Activated CD8-positive, alpha-beta T cell treated with anti-CD3 and anti-CD28 coated beads, Interleukin-2, amount 10 ng/mL, durations not matched to agents 7 days and 5 days (primary cell): ENCODE measurements at places on chromosomes 2 and 18. TPM values are rescaled to one million over a fixed set of nuclear protein-coding genes. Genes with fewer than 3 reads are reported as not detected.
A peak's percentile ranks its signal among the peaks of the same experiment; 100 is the strongest.

- peaks cover 51% of the 10 kb centered on the region for H3K36me3 ChIP-seq
- H3K27me3 ChIP-seq = peaks cover 2% of the 10 kb centered on the region
- peaks cover 32% of the 10 kb centered on the region for H3K4me1 ChIP-seq
- no peak overlapping the region for H3K27ac ChIP-seq
Observed at GRCh38 chr2:160270571-160271113, 70.6 kb upstream of the ITGB6 start.

DNA sequence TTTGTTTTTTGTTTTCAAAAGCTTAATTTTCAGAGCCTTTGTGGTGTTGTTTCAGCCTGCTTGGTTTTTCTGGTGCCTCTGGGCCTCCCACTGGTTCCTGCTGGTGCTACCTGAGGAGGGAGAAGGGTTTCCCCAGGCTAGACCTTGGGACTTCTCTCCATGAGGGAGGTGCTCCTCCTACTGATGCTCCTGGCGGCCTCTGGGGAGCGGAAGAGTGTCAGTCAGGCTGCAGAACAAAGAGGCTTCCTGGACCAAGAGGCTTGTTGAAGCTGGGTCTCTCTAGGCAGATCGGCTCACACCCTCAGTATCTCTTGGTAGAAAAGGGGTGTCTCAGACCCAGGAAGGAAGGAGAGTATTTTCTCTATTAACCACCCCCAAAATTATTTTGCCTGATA lies 32.2 kb downstream of the RFX8 start:
- peaks cover 25% of the 10 kb centered on the region for H3K4me1 ChIP-seq
- H3K36me3 ChIP-seq = peaks cover 6% of the 10 kb centered on the region

DNA sequence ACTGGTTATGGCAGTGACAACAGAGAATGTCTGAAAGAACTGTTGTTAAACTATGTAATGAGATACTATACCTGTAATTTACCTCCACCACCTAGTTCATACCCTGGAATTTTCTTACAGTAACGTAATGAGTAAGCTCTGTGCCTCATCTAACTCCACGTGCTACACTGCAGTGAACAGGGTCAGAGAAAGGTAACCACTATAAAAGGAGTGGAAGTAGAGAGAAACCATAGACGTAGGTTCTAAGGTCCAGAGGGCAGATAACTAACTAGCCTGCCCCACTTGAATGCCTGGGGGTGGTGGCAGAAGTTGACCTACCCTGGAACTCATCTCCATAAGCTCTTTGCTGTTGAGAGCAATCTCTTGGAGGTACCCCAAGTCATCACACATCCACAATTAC lies 32.0 kb upstream of the B4GALT6 start:
- H3K4me1 ChIP-seq = no peaks in the 10 kb centered on the region
- no peak for DNase-seq
- H3K36me3 ChIP-seq = no peaks in the 10 kb centered on the region
- H3K27me3 ChIP-seq = no peaks in the 10 kb centered on the region

FAM237A gene
- not detected for total RNA-seq

SERPINB12 gene
- not detected for total RNA-seq

GRCh38 chr2:84940831-84941412 lies 30.0 kb upstream of the KCMF1 start:
- DNase-seq = no peak
- no peak overlapping the region for H3K4me3 ChIP-seq
- H3K27ac ChIP-seq = peak overlapping the region; percentile 51
- H3K36me3 ChIP-seq = peaks cover 39% of the 10 kb centered on the region
- no peaks in the 10 kb centered on the region for H3K27me3 ChIP-seq
- peaks cover 73% of the 10 kb centered on the region for H3K4me1 ChIP-seq

MRO gene
- not detected for total RNA-seq

DNA sequence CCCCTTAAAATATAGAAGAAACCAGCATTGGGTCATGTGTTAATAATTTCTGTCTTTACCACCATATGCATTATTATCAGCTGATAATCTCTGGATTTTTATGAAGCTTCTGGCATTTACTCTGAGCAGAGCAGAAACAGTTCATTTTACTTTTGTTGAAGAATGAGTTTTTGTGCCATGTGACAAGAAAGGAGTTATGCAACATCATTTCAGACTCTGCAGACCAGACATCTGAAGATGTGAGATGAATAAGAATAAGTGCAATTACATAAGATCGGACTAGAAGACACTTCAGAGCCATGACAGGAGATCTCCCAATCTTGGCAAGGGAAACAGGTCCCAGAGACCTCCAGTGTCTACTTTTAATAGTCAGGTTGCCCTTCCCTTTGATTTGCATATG lies 869.4 kb upstream of the VRK2 start:
- no peaks in the 10 kb centered on the region for H3K27me3 ChIP-seq
- DNase-seq = no peak
- H3K36me3 ChIP-seq = no peaks in the 10 kb centered on the region
- no peak overlapping the region for H3K27ac ChIP-seq

GRCh38 chr2:182043021-182043420 lies 57.4 kb downstream of the PPP1R1C start:
- no peaks in the 10 kb centered on the region for H3K27me3 ChIP-seq
- H3K4me3 ChIP-seq = no peak overlapping the region
- DNase-seq = no peak
- no peaks in the 10 kb centered on the region for H3K4me1 ChIP-seq
- no peaks in the 10 kb centered on the region for H3K36me3 ChIP-seq
- no peak overlapping the region for H3K27ac ChIP-seq

DNA sequence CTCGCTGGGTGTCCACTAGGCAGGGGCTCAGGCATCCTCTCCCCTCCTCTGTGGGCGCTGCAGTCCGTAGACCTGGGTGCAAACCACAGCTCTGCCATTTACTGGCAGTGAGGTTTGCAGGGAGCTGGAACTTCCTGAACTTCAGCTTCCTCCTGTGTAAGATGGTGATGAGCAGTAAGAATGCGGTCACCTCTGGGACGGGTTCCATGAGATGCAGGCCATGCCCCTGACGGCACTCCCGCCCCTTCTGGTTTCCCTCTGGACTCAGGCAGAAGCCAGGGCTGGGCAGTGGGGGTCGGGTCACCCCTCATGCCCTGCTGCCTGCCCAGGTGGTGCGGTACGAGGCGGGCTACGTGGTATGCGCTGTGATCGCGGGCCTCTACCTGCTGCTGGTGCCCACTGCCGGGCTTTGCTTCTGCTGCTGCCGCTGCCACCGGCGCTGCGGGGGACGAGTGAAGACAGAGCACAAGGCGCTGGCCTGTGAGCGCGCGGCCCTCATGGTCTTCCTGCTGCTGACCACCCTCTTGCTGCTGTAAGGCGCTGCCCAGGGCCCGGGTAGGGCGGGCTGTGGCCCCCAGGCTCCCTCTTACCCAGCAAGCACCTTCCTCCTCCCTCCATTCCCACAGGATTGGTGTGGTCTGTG lies 1.5 kb downstream of the PROM2 start:
- no peaks in the 10 kb centered on the region for H3K27me3 ChIP-seq
- H3K4me1 ChIP-seq = no peaks in the 10 kb centered on the region
- H3K27ac ChIP-seq = no peak overlapping the region
- H3K36me3 ChIP-seq = no peaks in the 10 kb centered on the region
- H3K4me3 ChIP-seq = no peak overlapping the region

ERCC3 gene
- total RNA-seq = 61.7 TPM

HOXD12 gene
- total RNA-seq = not detected

DNA sequence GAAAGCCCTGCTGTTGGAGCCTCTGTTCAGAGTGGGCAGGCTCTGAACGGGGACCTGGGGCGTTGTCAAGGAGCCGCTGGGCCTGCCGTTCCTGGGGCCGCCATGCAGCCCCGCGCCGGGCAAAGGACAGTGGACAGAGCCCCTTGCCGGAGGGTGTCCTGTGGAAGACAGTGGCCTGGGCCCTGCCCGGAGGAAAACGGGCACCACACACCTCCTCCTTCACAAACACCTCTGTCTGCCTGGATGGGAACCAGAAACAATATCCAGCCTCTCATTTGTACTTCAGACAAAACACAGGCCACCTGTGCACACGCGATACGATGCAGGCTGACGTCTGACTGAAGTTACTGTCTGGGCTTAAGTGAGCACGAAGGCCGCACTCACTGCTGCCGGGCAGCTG lies 233.7 kb downstream of the TWIST2 start:
- H3K27me3 ChIP-seq = no peaks in the 10 kb centered on the region
- H3K4me1 ChIP-seq = no peaks in the 10 kb centered on the region

TMEFF2 gene
- total RNA-seq = not detected

TMEM17 gene
- not detected for total RNA-seq

- peak; percentile 93 for DNase-seq
- H3K27ac ChIP-seq = peak overlapping the region; percentile 94
- H3K27me3 ChIP-seq = no peaks in the 10 kb centered on the region
- H3K4me1 ChIP-seq = peaks cover 80% of the 10 kb centered on the region
Observed at GRCh38 chr2:86825693-86826381, 35.1 kb upstream of the CD8A start.

DNA sequence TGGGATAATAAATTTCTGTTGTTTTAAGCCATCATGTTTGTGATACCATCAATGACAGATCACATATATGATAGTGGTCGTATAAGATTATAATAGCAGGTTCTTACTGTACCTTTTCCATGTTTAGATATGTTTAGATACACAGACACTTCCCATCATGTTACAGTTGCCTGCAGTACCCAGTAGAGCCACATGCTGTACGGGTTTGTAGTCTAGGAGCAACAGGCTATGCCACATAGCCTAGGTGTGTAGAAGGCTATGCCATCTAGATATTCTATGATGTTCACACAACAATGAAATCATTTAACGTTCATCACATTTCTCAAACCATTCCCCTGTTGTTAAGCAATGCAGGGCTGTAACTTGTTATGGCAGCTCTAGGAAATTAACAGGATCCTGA lies 132.9 kb upstream of the SH3BP4 start:
- no peaks in the 10 kb centered on the region for H3K4me1 ChIP-seq
- H3K27ac ChIP-seq = no peak overlapping the region
- no peaks in the 10 kb centered on the region for H3K27me3 ChIP-seq
- no peaks in the 10 kb centered on the region for H3K36me3 ChIP-seq

GALR1 gene
- total RNA-seq = not detected

DNA sequence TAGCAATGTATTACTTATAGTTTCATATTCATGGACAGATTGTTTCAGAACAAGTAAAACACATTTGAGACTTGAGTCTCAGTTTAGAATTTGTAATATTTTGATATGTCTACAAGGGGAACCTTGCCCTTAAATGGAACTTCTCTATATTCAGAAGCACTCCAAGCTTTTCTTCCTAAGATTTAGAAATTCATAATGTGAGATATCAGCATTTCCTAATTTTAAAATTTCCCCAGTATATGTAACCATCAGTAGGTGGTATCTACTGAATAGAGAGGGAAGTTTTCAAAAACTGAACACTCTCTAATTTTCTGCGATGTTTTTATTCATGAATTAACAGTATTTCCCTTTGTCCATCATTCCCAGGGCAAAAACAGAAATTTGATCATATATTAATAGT lies 7.6 kb downstream of the ANKRD62 start:
- DNase-seq = no peak
- H3K4me3 ChIP-seq = no peak overlapping the region
- H3K4me1 ChIP-seq = no peaks in the 10 kb centered on the region
- H3K36me3 ChIP-seq = no peaks in the 10 kb centered on the region
- peaks cover 27% of the 10 kb centered on the region for H3K27me3 ChIP-seq

AQP12A gene
- not detected for total RNA-seq

- H3K4me1 ChIP-seq = peaks cover 30% of the 10 kb centered on the region
- H3K4me3 ChIP-seq = no peak within 1 kb of the TSS
- peaks cover 4% of the 10 kb centered on the region for H3K27me3 ChIP-seq
- peak; percentile 19 for DNase-seq
- H3K27ac ChIP-seq = no peak within 1 kb of the TSS
- H3K36me3 ChIP-seq = no peaks in the 10 kb centered on the region
Observed at GRCh38 chr2:96505231-96505889, at the start of gene NEURL3. NEURL3 (minus strand) TSS chr2:96505357; CDS start chr2:96505286, 71 bp downstream.

LRATD1 gene
- total RNA-seq = not detected

ZNF385B gene
- not detected for total RNA-seq

- H3K27me3 ChIP-seq = no peaks in the 10 kb centered on the region
- no peak overlapping the region for H3K4me3 ChIP-seq
- no peaks in the 10 kb centered on the region for H3K36me3 ChIP-seq
- no peaks in the 10 kb centered on the region for H3K4me1 ChIP-seq
- no peak overlapping the region for H3K27ac ChIP-seq
Observed at GRCh38 chr18:34314847-34315246, 90.1 kb upstream of the NOL4 start.

RESP18 gene
- not detected for total RNA-seq

RBKS gene
- total RNA-seq = 1.5 TPM

GRCh38 chr2:43314299-43314927 lies 88.0 kb upstream of the ZFP36L2 start:
- no peak overlapping the region for H3K4me3 ChIP-seq
- peaks cover 12% of the 10 kb centered on the region for H3K4me1 ChIP-seq
- no peak for DNase-seq
- no peak overlapping the region for H3K27ac ChIP-seq
- H3K36me3 ChIP-seq = peaks cover 6% of the 10 kb centered on the region

DNA sequence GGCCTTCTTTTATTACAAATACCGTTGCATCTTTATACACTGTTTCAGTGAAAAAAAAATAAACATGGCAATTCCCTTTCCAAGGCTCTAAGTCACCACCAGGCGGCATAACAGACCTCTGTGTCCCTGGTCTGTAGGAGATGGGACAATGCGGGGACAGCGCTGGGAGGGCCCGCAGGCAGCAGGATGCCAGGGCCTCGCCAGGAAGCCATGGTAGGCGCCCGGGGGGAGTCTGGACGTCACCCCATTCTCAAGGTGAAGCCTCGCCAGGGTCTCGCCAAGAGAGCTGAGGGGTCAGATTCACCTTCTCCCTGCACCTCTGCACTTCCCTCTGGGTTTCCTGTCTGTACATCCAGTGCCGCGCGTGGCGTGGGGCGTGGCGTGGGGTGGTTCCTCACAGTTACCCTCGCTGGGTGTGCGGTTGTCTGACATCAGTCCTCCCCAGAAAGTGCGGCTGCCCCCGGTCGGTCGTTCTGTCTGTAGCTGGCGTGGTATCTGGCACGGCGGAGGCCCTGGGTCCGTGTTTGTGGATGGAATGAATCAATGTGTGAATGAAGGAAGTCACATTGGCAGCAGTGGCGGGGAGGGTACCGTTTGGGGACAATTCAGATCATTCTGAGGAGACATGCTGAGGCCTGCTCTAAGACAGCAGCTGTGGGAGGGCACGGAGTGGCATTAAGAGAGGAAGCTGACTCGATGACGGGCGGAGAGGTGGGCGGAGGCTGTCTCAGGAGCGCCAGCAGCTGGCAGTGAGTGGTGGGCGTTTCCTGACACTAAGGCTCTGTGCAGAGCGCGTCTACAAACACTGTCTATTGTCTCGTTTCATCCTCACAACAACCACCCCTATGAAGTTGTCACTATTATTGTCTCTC lies 46.0 kb downstream of the LRRFIP1 start:
- peaks cover 3% of the 10 kb centered on the region for H3K27me3 ChIP-seq
- DNase-seq = peak; percentile 83

- H3K36me3 ChIP-seq = no peaks in the 10 kb centered on the region
- no peak overlapping the region for H3K27ac ChIP-seq
- no peak for DNase-seq
- H3K4me3 ChIP-seq = no peak overlapping the region
Observed at GRCh38 chr2:175840256-175840655, 161.8 kb downstream of the LNPK start.
